ENCODE measurements at places on chromosomes 3 and 15.

DNA sequence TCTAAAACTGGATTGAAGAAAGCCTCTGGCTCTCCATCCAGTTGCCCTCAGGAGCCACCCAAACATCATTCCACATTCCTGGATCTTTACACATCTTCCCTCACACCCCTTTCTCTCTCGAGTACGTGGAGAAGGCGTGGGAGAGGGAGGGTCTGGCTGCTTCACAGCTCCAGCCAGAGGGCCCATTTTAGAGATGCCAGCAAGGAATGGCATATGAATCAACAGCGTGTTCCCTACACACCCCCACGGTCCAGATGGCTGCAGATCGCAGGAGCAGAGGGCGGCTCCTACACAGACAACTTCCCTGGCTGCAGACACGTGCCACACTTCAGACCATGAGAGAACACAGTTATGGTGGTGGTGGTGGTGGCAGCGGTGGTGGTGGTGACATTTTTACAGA, 280.1 kb downstream of the ERC2 start:
- no peak for DNase-seq

DNA sequence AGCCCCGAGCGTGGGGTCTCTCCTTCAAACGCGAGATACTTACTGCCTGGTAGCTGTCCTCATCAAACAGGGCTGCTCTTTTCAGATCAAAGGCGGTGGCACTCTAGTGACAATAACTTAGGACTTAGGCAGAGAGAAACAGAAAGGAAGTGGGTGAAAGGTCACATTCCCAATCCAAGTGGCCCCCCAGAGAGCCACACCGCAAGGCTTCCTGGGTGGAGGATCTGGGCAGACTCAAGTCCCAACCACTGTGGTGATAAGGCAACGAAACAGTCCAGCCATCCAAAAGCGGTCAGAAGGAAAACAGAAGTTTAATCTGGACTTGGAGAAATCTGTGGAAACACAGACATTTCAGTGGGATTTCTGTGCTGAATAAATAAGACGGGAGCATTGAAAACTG, 227.2 kb downstream of the ADAMTS17 start:
- no peak for DNase-seq

DNA sequence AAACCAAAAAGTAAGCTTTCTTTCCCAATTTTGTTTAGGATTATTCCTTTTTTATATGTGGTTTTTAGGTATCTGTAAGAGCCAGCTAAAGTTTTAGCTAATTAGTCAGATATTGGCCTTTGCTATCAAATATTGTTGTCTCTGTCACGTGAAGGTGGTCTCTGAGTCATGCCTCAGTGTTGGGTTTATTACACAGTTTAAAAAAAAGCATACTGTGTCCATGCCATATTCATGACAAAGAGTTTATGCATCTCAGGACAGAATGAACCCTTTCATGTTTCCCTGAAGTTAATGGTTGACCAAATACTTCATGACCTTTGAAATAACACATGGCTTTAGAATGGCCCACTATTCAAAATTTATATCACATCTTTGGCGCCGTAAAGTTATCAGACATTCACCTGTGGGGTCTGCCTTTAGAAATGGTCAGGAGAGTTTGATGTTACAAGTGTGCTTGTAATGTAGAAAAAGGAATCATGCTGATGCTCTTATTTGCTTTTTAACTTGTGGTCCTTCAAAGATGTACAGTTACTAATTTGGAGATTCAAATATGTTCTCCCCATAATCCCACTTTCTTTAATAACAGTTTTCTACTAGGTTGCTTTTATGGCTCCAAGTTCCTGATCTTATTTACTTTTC, 101.5 kb downstream of the MYRIP start:
- DNase-seq = no peak

DNA sequence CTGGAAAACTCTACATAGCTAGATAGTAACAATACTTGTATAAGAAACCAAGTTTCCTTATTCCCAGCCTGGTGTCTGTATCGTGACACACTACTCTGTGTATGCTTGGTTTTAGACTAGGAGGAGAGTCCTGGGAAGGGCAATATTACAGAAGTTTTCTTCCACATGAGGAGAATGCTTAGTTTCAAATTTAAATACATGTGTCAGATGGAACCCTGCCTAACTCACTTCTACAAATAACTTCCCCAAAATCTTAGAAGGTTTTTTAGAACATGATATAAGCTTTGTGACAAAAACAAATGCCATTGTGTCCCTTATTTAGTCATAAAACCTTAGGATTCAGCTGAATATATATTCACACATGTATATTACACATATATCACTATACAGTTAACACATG, 7.2 kb upstream of the IL20RB start:
- peak; percentile 50 for DNase-seq

GRCh38 chr3:60086811-60087210, 1037.0 kb upstream of the CFAP20DC start:
- DNase-seq = peak; percentile 14

DNA sequence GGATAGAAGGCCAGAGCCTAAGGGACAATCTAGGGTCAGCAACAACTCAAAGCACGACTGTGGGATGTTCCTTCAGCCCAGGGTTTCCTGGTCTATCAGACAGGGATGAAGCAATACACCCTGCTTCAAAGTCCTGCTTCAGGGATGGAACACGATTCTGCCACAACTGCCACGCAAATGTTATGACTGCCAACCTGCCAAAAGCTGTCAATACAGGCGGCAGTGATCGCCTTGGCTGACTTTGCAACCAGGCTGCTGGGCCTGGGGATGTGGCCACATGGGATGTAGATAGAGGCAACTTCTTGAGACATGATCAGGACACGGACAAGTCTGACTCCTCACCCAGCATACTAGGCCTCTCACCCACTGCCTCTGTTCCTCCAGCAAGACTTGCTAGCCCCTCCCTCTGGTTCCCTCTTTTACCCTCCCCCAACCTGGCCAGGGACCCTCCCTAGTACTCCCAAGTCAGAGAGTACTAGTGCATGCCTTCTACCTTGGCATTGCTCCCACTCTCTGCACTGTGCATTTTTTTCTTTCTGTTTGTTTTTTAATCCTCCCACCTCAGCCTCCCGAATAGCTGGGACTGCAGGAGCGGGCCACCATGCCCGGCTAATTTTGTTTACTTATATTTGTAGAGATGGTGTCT, 7.6 kb downstream of the CCDC12 start:
- no peak for DNase-seq

DNA sequence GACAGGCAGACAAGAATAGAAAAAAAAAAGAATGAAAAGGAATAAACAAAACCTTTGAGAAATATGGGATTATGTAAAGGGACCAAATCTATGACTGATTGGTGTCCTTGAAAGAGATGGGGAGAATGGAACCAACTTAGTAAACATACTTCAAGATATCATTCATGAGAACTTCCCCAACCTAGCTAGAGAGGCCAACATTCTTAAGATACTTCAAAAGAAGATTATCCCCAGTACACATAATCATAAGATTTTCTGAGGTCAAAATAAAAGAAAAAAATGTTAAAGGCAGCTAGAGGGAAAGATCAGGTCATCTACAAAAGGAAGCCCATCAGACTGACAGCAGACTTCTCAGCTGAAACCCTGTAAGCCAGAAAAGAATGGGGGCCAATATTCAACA, 91.4 kb upstream of the PSMD6 start:
- no peak for DNase-seq

GRCh38 chr15:64070965-64071851, 22.4 kb downstream of the CIAO2A start:
- no peak for DNase-seq

DNA sequence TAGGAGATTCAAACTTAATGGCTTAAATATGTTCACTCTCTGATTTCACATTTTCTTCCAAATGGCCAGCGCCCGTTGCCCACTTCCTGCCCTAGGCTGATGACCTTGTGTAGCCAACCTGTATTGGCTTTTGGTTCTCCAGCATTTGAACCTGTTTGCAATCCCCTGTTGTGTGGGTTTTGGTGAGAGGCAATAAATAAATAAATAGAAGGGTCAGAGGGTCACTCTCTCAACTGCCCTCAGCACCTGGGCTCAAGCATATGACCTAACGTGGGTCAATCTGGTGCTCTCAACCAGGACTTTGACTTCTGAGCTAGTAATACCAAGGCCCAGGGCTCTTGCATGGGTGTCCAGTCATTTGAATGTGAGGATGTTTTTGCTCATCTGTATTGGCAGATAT, 1.8 kb upstream of the SRP14 start:
- DNase-seq = no peak

- no peak for DNase-seq
Measured at GRCh38 chr15:60917461-60918145, 311.5 kb downstream of the RORA start.

DNA sequence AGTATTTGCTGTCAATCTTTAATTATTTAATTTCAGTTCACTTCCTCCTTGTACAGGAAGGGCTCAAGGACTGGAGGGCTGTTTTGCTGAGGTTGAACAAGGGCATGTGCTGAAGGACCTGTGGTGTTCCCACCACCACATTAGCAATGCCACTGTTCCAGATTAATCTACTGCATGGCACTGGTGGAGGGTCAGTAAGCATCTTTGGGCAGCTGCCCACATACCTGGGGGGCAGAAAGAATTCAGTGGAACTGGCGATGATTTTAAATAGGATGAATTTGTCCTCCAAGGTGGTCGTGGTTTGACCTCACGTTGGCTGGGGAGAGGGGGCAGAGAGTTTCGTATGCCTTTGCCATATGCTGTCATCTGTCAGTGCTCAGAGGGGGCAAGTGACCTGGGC, 244.8 kb downstream of the TLE3 start:
- no peak for DNase-seq

DNA sequence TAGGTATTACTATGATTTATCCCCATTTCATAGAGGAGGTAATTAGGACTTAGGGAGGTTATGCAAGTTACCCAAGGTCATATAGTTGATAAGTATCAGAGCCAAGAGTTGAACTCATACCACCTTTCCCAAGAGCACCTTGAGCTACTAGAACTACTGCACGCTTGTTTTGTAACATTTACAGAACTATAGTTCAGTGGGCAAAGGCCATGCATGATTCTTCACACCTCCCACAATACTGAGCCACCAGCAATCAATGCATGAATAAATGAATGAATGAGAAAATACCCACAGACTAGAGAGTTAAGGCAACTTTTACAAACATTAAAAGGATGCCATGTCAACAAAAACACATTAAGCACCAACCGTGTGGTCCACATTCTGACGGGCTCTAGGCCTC, 46.8 kb downstream of the LIPC start:
- no peak for DNase-seq

GRCh38 chr15:101828774-101829173, 16.8 kb downstream of the OR4F15 start:
- DNase-seq = no peak

DNA sequence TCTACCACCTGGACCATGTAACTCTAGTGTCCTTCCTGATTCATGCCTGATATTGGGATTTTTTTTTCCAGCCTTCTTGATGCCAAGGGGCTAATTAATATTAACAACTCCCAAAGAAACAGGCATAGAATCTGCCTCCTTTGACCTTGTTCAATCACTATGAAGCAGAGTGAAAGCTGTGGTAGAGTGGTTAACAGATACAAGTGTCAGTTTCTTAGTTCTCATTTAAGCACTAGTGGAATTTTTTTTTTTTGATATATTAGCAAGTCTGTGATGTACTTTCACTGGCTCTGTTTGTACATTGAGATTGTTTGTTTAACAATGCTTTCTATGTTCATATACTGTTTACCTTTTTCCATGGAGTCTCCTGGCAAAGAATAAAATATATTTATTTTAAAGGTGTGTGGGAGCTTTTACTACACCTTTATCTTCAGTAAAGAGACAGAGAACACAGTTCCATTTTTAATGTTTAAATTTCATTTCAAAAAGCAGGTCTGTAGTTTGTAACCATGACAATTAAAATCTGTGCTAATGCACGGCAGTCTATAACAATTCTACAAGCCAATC, 67.1 kb downstream of the TOP2B start:
- DNase-seq = no peak

GRCh38 chr15:101012326-101013200, 93.4 kb downstream of the LRRK1 start:
- no peak for DNase-seq

DNA sequence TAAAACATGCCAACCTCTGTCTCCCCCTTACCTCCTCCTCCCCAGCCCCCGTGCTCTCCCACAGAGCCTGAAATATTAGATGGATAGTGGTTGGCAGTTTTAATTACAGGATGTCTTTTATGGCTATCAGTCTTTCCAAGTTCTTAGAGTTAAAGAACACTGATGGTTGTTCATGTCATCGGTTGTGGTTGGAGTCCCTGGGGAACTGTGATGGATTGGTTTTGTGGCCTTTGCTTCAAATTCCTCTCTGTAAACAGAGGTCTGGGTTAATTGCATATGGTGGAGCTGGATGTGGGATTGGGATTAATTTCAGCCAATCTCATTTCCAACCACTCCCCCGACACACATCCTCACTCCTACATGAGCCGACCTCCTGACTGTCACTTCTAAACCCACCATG, 164.5 kb upstream of the PROK2 start:
- DNase-seq = no peak

- DNase-seq = no peak
Measured at GRCh38 chr15:56797720-56798275, 64.5 kb upstream of the ZNF280D start.

GRCh38 chr3:64608741-64609140, 79.1 kb downstream of the ADAMTS9 start:
- no peak for DNase-seq

DNA sequence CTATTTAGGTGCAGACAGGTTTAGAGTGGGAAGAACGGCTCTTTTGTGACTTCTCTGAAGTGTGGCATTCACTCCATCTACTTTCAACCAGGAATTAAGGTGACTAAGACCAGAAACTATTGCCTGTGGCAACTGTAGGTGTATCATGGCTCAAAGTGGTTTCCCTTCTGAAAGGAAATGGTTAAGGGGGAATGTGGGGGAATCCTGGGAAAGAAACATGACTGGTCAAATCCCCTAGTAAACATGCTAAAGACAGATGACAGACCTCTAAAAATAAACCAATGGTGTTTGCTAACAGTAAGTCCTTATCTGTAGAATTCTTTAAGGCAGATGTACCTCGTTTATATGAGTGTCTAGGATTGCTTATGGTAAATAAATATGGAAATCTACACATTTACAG, 56.9 kb downstream of the MEGF11 start:
- DNase-seq = no peak

- no peak for DNase-seq
Measured at GRCh38 chr15:78638658-78639314, 2.2 kb downstream of the CHRNB4 start.

DNA sequence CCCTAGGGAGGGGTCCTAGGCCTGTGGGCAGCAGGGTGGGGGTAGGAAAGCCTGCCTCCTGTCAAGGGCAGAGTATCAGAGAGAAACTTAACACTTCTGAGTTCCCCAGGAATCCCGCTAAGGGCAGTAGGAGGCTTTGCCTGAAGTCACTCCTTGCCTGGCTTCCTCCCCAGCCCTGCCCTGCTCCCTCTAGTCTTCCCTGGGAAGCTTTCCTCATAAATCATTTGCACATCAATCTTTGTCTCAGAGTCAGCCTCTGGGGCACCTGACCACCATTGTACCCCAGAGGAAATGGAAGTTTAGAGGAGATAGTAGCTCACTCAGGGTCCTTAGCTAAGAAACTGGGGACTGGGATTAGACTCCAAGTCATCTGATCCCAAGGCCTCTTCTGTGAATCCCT, 129.4 kb upstream of the TLE3 start:
- no peak for DNase-seq

GRCh38 chr3:188754267-188754666, 417.5 kb upstream of the TPRG1 start:
- DNase-seq = no peak

GRCh38 chr3:171125010-171125409, 98.5 kb upstream of the SLC2A2 start:
- no peak for DNase-seq

- DNase-seq = no peak
Measured at GRCh38 chr3:53113293-53114010, 16.8 kb downstream of the RFT1 start.
